ENCODE measurements at places on chromosomes 13 and 19.

DNA sequence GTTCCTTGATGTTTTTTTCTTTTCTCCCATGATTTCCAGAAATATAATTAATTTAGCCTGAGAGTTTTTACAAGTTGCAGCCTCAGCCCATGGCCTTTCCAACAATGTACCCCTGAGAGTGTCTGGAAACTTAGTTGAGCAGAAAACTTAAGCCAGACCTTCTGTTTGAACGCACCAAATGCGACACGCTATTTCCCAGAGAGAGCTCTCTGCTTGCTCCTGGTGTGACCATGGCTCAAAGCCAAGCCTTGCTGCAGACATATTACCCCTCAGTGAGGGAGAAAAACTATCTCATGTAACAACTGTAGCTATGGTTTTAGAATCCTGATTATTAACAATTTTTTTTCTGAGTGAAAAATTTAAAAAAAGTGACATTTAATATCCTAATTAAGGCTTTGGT is 1204.5 kb upstream of the SLC10A2 start:
- DNase-seq = no peak

DNA sequence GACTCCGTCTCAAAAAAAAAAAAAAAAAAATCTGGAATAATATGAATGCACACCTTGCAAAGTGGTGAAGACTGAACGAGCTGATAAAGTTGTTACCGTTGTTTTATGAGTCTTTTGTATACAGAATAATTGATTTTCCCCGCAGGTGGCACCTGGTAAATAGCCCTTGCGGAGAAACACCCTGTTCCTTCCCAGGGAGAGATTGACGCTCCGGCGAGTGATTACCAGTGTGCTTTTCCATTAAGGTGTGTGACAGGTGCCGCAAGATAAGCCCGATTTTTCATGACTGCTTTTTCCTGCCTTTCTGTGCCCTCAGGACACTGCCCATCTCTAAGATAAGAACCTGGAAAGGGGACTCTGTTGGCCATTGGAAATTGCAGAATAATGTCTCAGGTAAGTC is 943 bp downstream of the ZNF302 start:
- no peak for DNase-seq

DNA sequence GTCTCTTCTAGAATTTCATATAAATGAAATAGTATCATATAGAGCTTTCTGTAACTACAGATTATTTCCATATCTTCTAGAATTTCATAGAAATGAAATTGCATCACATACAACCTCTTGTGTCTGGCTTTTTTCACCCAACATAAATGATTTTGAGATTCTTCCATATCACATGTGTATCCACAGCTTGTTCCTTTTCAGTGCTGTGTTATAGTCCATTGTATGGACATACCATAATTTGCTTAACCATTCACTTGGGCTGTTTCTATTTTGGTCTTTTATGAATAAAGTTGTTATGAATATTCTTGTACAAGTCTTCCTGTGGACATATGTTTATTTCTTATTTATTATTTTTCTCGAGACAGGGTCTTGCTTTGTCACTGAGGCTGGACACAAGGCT is 11.7 kb downstream of the TPRX1 start:
- DNase-seq = no peak

DNA sequence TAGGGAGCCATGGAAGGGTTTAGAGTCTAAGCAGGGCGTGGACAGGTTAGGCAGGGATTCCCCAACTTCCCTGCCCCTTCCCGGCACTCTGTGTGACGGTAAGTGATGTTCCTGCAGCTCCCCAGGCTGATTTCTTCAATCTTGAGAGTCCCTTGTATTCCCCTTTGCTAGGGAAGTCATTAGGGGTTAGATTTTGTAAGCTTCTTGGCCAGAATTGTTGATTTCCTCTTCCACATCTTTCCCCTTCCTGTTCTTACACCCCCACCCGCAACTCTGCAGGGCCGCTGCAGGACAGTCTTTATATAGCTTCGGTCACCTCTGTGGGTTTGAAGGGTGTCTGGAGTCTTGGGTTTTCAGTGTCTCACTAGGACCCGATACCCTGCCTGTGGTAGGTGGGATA is 10.6 kb upstream of the ADGRE1 start:
- DNase-seq = no peak

DNA sequence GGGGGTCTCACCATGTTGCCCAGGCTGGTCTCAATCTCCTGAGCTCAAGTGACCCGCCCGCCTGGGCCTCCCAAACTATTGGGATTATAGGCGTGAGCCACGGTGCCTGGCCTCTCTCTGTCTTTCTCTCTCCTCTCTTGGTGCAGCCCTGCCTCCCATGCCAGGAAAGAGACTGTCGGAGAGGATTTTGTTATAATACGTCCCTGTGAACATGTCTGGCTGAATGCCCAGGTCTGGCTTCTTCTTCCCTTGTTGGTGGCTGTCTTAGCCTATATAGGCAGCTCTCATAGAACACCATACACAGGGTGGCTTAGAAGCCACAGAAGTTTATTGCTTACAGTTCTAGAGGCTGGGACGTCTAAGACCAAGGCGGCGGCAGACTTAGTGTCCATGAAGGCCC is 46.4 kb downstream of the PEX11G start:
- DNase-seq = no peak

GRCh38 chr19:18865973-18866799 is 29.8 kb downstream of the CERS1 start:
- peak; percentile 95 for DNase-seq

GRCh38 chr19:42132030-42132628 is at the start of gene POU2F2:
POU2F2 (minus strand) TSS chr19:42132446; CDS start chr19:42132411, 35 bp downstream.
- DNase-seq = no peak

GRCh38 chr13:93857126-93857525 is 622.4 kb downstream of the DCT start:
- no peak for DNase-seq

GRCh38 chr19:955803-956765 is 28.1 kb upstream of the WDR18 start:
- no peak for DNase-seq
